ENCODE measurements at places on chromosomes 7 and 10.

DNA sequence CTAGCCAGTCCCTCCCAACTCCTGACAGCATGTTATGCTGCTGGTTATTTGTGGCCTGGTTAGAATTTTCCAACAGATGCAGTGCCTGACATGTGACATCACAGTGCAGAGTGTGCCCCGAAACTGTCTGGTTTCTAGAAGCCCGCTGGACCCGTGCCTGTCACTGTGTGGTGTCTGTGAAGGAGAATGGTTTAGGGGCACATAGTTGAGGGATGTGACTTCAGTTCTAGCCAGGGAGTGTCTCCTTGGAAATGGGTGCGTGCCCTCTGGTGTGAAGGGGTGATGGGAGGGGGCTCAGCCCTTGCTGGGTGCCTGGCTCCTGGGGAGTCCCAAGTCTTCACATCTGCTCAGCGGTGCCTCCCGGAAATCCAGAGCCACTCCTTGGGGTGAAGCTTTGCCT lies 303.6 kb downstream of the GLRX3 start:
- no peak overlapping the region for H3K4me3 ChIP-seq
- H3K27me3 ChIP-seq: no peaks in the 10 kb centered on the region

DNA sequence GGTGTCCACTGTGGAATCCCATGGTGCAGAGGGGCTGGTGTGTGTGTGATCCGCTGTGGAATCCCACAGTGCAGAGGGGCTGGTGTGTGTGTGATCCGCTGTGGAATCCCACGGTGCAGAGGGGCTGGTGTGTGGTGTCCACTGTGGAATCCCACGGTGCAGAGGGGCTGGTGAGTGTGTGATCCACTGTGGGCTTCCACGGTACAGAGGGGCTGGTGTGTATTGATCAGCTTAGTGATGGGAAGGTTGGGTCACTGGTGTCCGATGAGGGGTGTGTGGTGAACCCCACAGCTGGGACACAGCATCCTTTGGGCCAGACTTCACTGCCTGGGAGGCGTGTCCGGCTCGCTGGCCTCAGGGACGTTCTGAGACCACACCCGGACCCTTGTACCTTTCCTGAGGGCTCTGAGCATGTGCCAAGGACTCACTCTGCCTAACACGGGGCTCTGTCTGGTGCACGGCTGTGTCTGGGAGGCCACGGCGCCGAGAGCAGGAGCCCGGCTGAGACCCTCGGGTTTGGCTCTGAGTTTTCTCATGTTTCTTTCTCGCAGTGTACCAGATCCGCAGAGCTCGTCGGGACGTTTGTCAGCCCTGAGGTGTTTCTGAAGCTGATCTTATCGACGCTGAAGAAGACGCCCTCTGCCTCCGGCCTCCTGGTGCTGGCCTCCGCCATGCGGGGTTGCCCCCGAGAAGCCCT lies 29.3 kb upstream of the PRKAR1B start:
- no peak overlapping the region for H3K4me3 ChIP-seq
- no peak overlapping the region for H3K27ac ChIP-seq
- peaks cover 18% of the 10 kb centered on the region for H3K36me3 ChIP-seq
- no peaks in the 10 kb centered on the region for H3K4me1 ChIP-seq

GRCh38 chr10:24307696-24308485 lies 99.0 kb downstream of the KIAA1217 start:
- no peaks in the 10 kb centered on the region for H3K4me1 ChIP-seq
- H3K27ac ChIP-seq: no peak overlapping the region
- H3K27me3 ChIP-seq: no peaks in the 10 kb centered on the region
- no peak overlapping the region for H3K4me3 ChIP-seq
- DNase-seq: no peak

DNA sequence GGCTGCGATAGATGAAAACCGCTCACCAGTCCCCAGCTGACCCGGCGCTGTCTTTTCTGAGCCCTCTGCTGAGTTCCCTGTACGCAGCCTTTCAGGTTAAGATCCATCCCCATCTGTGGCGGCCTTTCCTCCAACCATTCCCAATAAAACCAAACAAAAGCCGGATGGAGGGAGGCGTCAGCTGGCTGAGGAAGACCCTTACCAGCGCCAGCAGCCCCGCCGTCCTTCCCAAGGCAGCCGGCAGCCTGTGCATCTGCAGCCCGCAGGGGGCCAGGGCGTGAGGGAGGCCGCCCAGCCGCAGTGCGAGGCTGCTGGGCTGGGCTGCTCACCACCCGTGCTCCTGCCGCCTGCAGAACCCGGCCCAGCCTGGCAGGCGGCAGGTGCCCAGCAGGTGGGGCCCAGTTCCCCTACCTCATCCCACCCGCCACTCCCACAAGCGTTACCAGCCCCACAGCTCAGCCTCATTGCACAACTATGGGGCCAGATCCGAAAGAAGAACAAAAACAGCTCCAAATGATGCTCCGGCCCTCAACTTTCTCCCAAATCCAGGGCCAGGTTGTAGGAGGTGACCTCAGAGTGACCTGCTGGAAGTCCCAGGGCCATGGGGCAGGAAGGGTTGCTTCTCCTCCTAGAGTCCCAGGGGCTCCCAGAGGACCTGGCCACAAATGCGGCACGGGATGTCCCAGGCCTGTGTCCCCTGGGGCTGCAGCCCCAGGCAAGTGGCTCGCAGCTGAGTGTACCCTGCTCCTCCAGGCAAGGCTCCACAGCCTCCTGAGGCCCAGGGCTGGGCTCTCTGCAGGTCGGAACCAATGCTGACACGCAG lies 23.8 kb downstream of the PAPOLB start:
- H3K27me3 ChIP-seq: no peaks in the 10 kb centered on the region
- no peak overlapping the region for H3K4me3 ChIP-seq
- no peak for DNase-seq
- no peaks in the 10 kb centered on the region for H3K4me1 ChIP-seq
- H3K36me3 ChIP-seq: no peaks in the 10 kb centered on the region

DNA sequence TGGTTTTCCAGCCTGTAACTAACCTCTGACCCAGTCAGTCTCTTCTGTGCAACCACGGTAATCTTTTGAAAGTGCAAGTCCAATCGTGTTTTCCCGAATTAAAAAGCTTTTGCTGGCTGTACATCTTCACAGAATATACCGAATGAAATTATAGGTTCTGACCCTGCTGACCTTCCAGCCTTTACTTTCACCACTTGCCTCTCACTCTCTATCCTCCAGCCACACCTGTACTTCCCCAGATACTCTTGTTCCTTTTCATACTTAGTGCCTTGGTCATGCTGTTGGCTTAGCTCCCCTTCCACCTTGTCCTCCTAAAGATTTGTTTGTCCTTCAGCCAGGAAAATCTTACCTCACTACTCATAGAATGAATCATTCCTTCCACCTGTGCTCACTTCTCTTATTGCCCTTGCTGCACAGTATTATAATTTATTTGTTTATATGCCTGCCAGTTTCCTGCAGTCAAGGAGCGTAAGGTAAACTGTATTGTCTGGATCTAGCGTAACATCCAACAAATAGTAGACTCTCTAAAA lies 2.3 kb upstream of the PNPLA8 start:
- peaks cover 6% of the 10 kb centered on the region for H3K27me3 ChIP-seq
- no peak overlapping the region for H3K27ac ChIP-seq
- peaks cover 30% of the 10 kb centered on the region for H3K4me1 ChIP-seq
- DNase-seq: no peak

- no peak overlapping the region for H3K27ac ChIP-seq
- H3K27me3 ChIP-seq: peaks cover 3% of the 10 kb centered on the region
- no peaks in the 10 kb centered on the region for H3K4me1 ChIP-seq
- H3K4me3 ChIP-seq: no peak overlapping the region
- DNase-seq: no peak
Observed at GRCh38 chr7:55185321-55185802, 166.5 kb downstream of the EGFR start.

GRCh38 chr10:6162589-6163356 lies 40.0 kb upstream of the PFKFB3 start:
- H3K4me3 ChIP-seq: peak overlapping the region; percentile 65
- H3K27me3 ChIP-seq: no peaks in the 10 kb centered on the region
- peaks cover 21% of the 10 kb centered on the region for H3K36me3 ChIP-seq
- no peak for DNase-seq

GRCh38 chr7:115178835-115179234 lies 256.9 kb downstream of the MDFIC start:
- no peak for DNase-seq
- peaks cover 5% of the 10 kb centered on the region for H3K27me3 ChIP-seq

Data from activated CD4-positive, alpha-beta T cell treated with anti-CD3 and anti-CD28 coated beads, Interleukin-2, amount 10 ng/mL, durations not matched to agents 7 days and 5 days (primary cell).